Heart left ventricle (tissue), 16 donors: ENCODE measurements at places on chromosomes 3 and 15. TPM values are rescaled to one million over a fixed set of nuclear protein-coding genes. Genes with fewer than 3 reads are reported as not detected.

Gene EFHB
- 0.85 TPM for total RNA-seq

GRCh38 chr15:63758341-63758740 is 75.4 kb downstream of the HERC1 start:
- no peak for DNase-seq
- no peak overlapping the region for H3K4me3 ChIP-seq
- peaks cover 53% of the 10 kb centered on the region for H3K36me3 ChIP-seq
- H3K4me1 ChIP-seq: peaks cover 22% of the 10 kb centered on the region
- H3K27me3 ChIP-seq: no peaks in the 10 kb centered on the region

- no peak overlapping the region for H3K4me3 ChIP-seq
- no peak for DNase-seq
- peaks cover 20% of the 10 kb centered on the region for H3K4me1 ChIP-seq
These were observed 21.4 kb downstream of the IRAK2 start for GRCh38 chr3:10185804-10186762.

Gene TEX9
- not detected for total RNA-seq

Gene BNC1
- 24.5 TPM for total RNA-seq

DNA sequence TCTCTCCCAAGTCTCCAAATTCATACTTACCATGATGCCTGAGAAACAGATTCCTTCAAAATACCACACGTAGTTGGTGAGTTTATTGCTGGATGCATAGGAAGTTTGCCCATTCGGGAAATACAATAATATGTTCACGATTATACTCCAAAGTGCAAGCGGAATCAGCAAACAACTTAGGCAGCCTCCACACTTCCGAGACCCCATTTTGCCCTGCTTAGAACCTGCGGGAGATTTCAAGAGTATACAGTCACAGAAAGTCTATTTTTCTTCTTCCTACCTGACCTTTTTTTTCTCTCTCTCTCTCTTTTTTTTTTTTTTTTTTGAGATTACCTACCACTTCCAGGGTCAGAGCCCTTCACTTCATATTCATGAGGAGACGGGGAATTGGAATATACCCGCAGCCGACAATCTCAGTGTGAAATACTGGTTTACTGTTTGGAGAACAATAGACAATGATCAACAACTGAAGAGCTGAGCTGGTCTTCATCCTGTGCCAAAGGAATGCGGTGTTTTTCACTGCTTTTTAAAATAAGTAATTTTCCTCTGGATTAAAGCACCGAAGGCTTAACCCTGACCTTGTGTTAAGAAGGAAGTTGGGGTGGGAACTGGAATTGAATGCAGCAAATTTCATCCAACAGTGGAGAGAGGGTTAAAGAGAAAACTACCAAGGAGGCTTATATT is at the start of gene TM4SF18:
TM4SF18 (minus strand) TSS at position 461 of the 684 bp plus-strand sequence; CDS start at position 207, 254 bp downstream.
- peak within 1 kb of the TSS; percentile 50 for H3K4me3 ChIP-seq
- no peaks in the 10 kb centered on the region for H3K4me1 ChIP-seq
- no peaks in the 10 kb centered on the region for H3K36me3 ChIP-seq
- no peak for DNase-seq
- peak within 1 kb of the TSS; percentile 55 for H3K27ac ChIP-seq
- no peaks in the 10 kb centered on the region for H3K27me3 ChIP-seq

DNA sequence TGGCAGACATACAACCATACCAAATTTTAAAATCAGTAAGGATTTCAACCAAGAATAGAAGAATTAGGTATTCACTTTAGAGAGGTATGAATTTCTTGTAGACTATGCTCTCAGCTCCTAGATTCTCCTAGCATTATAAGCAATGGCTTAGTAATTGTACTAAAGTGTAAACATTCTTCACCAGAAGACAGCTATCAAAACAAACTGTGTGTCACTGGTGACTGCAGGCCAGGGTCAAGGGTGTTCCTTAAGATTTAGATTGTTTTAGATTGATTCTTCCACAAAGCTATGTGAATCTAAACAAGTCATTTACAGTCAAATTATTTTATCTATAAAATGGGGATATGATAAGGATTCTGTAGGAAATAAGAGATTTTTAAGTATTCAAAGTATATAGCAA is 23.1 kb upstream of the GP5 start:
- H3K27me3 ChIP-seq: no peaks in the 10 kb centered on the region
- H3K4me1 ChIP-seq: no peaks in the 10 kb centered on the region
- H3K27ac ChIP-seq: no peak overlapping the region

GRCh38 chr3:170274641-170275040 is 52.4 kb downstream of the PRKCI start:
- no peaks in the 10 kb centered on the region for H3K27me3 ChIP-seq
- peaks cover 8% of the 10 kb centered on the region for H3K36me3 ChIP-seq
- DNase-seq: no peak

Gene SLC24A5
- not detected for total RNA-seq

Gene PARP15
- 0.72 TPM for total RNA-seq

DNA sequence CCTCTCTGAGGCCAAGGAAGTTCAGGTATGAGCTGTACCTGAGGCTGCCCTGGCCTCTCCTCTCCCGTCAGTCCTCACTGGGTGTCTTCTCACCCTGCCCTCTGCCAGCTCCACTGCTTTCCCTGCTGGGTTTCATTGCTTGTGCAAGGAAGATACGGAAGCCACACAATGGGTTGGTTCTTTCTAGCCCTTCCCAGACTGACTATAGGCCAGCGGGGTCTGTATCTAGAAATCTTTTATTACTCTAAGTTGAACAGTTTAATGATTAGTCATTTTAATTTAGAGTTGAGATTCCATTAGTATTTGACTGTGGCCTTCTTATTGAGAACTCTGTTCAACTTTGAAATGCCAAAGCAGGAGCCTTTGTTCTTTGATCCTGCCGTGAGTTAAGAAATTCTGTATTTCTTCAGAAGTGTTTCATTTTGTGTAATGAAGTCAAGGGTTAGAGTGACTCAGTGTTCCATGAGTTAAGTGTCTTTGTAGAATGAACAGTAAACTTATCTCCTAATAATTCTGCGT is 16.2 kb downstream of the C3orf62 start:
- no peak overlapping the region for H3K4me3 ChIP-seq
- no peaks in the 10 kb centered on the region for H3K36me3 ChIP-seq
- no peaks in the 10 kb centered on the region for H3K27me3 ChIP-seq

Gene SEMA3F
- total RNA-seq: 25.3 TPM

- H3K36me3 ChIP-seq: no peaks in the 10 kb centered on the region
- H3K27me3 ChIP-seq: no peaks in the 10 kb centered on the region
- no peaks in the 10 kb centered on the region for H3K4me1 ChIP-seq
- DNase-seq: no peak
- no peak overlapping the region for H3K27ac ChIP-seq
- no peak overlapping the region for H3K4me3 ChIP-seq
These were observed 14.4 kb upstream of the ZBTB38 start for GRCh38 chr3:141353652-141354495.

- peaks cover 6% of the 10 kb centered on the region for H3K36me3 ChIP-seq
- peaks cover 34% of the 10 kb centered on the region for H3K4me1 ChIP-seq
- H3K27me3 ChIP-seq: no peaks in the 10 kb centered on the region
- H3K4me3 ChIP-seq: no peak overlapping the region
These were observed 2.9 kb downstream of the NR2C2 start for GRCh38 chr3:14950274-14950673.

Gene FOXL2
- not detected for total RNA-seq

GRCh38 chr3:104005815-104006214 is 1360.9 kb upstream of the ALCAM start:
- no peak for DNase-seq
- H3K4me1 ChIP-seq: no peaks in the 10 kb centered on the region
- H3K36me3 ChIP-seq: no peaks in the 10 kb centered on the region
- H3K27ac ChIP-seq: no peak overlapping the region

Gene SLCO2A1
- total RNA-seq: 26.3 TPM

Gene IFRD2
- 71.3 TPM for total RNA-seq

Gene HTR3D
- total RNA-seq: not detected

DNA sequence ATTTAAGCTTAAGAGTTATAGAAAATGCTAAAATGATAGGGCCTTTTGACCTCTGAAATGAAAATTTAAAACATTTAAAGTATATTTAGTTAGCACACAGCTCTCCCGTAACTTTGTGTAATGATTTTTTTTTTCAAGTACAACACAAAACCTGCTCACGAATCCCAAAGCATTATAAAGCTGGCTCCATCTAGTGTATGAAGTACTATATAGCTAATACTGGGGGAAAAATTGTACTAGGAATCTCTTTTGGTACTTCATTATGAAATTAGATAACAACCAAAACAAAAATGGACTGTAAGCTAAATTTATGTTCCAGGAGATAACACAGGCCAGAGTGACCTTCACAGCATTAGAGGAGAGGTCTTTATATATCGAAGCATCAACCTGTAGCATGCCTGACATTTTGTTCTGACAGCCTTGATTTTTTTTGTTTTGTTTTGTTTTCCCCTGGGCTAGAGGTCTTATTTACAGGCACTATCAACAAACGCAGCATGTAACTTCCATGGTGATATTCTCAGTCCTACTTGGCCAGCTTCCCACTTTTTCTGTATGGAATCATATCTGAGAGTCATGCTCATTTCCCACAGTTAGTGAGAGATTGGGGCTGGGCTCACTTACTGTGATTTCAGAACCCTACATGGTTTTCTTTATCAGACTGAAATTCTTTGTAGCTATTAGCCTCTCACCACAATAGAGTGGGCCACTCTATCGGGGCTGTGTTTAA is 116.3 kb downstream of the MITF start:
- H3K27me3 ChIP-seq: no peaks in the 10 kb centered on the region
- H3K27ac ChIP-seq: peak overlapping the region; percentile 44

DNA sequence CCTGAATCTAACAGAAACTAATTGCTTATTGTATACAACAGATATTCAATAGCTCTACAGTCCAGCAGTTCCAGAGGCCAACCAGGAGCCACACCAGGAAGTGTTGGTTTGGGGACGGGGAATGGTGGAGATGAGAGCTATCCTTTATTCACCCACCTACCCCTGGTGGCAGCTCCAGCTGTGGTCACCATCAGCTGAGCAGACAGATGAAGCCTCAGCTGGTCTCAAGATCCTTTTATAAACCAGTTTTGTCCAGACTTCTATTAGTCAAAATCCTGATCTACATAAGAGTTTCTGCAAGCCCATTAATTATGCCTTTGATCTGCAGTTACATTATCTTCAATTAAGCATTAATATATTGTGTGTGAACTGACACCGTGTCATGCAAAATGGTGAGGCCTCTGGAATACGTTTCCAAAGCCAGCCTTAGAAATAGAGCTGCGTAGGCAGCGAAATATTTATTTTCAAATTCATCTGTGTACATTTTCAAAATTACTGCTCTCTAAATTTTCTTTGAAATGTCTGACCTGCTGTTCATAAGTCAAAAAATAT is 488.8 kb downstream of the FOXP1 start:
- peaks cover 4% of the 10 kb centered on the region for H3K4me1 ChIP-seq
- no peaks in the 10 kb centered on the region for H3K36me3 ChIP-seq
- H3K27me3 ChIP-seq: no peaks in the 10 kb centered on the region
- no peak for DNase-seq
- no peak overlapping the region for H3K27ac ChIP-seq
- H3K4me3 ChIP-seq: no peak overlapping the region

Gene XCR1
- total RNA-seq: not detected

DNA sequence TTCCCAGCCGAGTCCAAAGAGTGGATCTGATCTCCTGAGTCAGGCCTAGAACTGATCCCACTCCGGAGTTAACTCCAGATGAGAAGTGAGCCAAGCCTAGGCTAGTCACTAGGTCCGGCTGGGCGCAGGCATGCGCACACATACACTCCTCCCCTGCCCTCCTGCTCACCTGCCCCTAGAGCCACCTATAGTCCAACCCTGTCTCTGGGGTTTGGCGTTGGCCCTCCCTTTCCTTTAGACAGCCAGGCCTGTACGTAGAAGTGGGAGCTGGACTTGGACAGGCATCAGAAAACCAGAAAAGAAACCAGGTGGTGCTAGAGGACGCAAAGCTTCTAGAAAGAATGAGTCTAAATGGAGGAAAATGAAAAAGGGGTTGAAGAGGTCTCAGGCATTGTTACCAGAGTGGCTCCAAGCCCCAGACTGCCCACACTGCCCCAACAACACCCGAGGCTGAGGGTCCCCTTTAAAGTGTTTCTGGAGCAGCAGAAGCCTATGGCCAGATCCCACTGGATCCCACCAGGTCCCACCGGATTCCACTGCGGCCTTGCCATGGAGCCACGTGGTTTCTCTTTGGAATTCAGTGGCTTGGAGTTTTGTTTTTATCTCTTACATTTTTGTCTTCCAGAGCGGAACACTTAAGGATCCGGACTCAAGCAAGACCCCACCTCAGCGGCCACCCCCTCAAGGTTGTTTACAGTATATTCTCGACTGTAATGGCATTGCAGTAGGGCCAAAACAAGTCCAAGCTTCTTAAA is 24.2 kb upstream of the TIMP4 start:
- no peaks in the 10 kb centered on the region for H3K36me3 ChIP-seq
- DNase-seq: no peak
- H3K27me3 ChIP-seq: no peaks in the 10 kb centered on the region

Gene INSYN1
- 182 TPM for total RNA-seq

- peaks cover 22% of the 10 kb centered on the region for H3K4me1 ChIP-seq
- no peaks in the 10 kb centered on the region for H3K36me3 ChIP-seq
- H3K4me3 ChIP-seq: peak overlapping the region; percentile 49
- H3K27me3 ChIP-seq: no peaks in the 10 kb centered on the region
- H3K27ac ChIP-seq: peak overlapping the region; percentile 58
These were observed 26.9 kb downstream of the BMF start for GRCh38 chr15:40081691-40082194.

GRCh38 chr3:78882251-78882650 is 885.5 kb downstream of the ROBO1 start:
- H3K4me1 ChIP-seq: no peaks in the 10 kb centered on the region
- H3K27me3 ChIP-seq: no peaks in the 10 kb centered on the region
- DNase-seq: no peak
- no peak overlapping the region for H3K27ac ChIP-seq
- H3K4me3 ChIP-seq: no peak overlapping the region
- H3K36me3 ChIP-seq: no peaks in the 10 kb centered on the region

GRCh38 chr3:113255854-113256615 is 44.7 kb downstream of the BOC start:
- no peak for DNase-seq
- no peak overlapping the region for H3K4me3 ChIP-seq
- H3K36me3 ChIP-seq: no peaks in the 10 kb centered on the region
- no peaks in the 10 kb centered on the region for H3K4me1 ChIP-seq
- H3K27ac ChIP-seq: no peak overlapping the region

Gene COMMD4
- total RNA-seq: 52.8 TPM

DNA sequence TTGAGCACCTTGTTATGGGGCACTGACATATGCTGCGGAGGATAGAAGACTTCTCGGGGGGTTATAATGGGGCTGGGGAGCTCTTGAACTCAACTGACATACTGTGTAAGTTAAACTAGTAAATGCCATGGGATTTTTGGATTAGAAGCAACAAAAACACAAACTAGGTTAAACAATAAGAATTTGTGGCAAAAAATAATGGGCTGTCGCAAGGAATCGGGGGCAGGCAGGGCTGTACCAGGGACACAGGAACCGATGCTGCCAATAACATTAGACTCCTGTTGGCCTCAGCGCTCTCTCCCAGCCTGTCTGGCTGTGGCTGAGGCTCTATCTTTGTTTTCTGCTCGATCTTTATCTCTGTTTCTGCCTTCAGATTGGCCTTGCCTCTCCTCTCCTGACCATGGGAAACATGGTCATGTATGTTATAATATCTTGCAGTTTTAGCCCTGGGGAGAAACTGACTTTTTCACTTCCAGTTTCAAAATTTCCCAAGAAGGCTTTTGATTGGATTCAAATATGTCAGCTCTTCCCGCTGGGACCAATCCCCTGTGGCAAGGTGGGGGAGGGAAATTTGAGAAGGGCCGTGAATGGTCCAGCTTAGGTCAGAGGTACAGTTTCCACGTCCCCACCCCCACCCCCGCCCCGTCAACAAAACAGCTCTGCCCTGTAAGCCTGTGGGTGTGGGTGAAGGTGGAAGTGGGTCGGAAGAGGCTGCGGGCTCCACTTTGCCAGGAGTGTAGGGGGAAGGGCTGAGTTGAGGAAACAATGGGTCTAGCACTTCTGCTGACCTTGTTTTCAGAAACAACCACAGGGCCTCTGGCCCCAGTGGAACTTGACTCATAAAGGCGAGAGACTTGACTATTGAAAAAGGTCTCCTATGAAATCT is 161.1 kb upstream of the TBL1XR1 start:
- H3K4me1 ChIP-seq: peaks cover 11% of the 10 kb centered on the region
- H3K4me3 ChIP-seq: peak overlapping the region; percentile 4
- DNase-seq: peak; percentile 88
- no peaks in the 10 kb centered on the region for H3K27me3 ChIP-seq
- H3K27ac ChIP-seq: peak overlapping the region; percentile 94

Gene CPN2
- 0.56 TPM for total RNA-seq
